ENCODE measurements at places on chromosomes 2 and 18.

DNA sequence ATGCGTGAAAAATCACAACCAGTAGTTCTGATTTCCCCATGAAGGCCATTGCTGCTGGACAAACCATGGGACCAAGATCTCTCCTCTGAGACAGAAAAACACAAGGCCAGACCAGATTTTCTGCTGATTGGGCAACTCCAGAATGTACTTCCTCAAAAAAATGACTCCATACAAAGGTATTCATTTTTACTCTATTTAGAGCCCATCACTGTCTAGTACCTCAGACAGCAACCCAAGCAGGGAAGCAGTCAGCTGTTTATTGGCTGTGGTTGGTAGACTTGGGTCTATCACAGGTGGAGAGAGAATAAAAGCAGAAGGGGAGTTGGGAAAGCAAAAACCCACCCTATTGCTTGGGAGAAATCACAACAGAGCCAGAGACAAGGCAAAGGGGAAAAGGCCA is 219.9 kb downstream of the PIK3C3 start:
- no peak for DNase-seq

- DNase-seq, result no peak
These were observed 224.4 kb upstream of the SMAD2 start for GRCh38 chr18:48154828-48155227.

DNA sequence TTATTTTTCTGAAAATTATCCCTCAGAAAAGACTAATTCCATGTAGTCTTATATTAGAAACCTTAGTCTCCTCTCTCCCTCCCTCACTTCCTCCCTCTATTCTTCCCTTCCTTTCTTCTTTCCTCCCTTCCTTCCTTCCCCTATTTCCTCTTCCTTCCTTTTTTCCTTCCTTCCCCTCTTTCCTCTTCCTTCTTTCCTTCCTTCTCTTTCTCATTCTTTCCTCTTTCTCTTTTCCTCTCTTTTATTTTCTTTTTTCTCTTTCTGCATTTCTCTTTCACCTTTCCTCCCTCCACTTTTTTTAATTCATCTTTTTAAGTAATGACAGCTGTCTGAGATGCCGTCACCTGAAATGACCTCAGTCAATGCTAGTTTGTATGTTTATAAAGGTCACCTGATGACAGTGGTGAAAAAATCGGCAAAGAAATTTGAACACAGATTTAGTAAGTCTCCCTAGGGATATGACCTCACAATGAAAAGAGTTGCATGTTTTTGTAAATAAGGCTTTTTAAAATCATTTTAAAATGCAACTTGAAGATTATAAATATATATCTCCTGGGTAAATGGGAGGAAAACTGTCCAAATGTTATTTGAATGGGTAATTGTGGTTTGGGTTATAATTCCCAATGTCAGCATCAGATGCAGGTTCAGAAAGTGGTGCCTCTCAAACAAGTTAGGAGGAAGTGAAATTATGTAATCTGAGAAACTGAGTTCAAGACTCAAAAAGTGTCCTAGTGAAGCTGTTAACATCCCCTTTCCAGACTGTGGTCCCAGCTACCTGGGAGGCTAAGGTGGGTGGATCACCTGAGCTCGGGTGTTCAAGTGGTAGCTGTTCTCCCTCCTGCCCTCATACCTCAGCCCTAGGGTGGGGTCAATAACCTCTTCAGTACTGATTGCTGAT is 90.3 kb upstream of the ST3GAL5 start:
- DNase-seq, result no peak

GRCh38 chr2:25664183-25664964 is 9.0 kb downstream of the DTNB start:
- no peak for DNase-seq

- no peak for DNase-seq
These were observed 16.0 kb downstream of the CEP192 start for GRCh38 chr18:13007248-13007560.

DNA sequence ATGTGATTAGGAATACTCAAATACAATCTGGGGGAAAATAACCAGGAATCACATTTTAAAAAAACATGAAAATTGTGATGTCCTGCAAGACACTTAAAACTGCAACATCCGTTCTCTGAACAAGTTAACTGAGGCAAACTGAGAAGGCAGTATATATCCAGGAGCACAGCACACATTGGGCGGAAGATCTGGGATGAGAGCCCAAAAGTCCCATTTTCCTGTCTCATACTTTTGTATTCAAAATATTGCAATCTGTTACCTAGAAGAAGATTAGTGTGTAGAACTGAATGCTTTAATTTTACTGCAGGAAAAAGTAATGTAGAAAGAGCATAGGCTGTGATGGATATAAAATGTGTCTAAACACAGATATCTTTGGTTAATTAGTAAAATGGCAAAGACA is 276.8 kb upstream of the FANCL start:
- DNase-seq, result no peak

DNA sequence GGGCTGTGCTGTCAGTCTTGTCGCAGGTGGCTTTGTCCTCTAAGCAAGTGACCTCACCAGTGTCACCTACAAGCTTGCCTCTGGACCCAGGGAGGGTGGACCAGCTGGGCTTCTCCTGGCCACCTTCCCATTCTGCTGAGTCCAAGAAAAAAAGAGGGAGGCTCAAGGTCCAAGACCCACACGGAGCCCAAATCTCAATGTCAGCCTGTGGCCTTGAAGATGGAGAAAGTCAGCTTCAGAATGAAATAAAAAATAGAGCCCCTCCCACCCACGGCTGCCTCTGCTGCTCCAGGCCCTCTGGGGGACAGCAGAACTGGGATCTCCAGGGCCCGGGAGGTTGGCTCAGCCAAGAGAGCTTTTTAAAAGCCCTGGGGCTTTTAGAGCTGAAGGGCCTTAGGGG is 145.9 kb downstream of the TNS1 start:
- no peak for DNase-seq

DNA sequence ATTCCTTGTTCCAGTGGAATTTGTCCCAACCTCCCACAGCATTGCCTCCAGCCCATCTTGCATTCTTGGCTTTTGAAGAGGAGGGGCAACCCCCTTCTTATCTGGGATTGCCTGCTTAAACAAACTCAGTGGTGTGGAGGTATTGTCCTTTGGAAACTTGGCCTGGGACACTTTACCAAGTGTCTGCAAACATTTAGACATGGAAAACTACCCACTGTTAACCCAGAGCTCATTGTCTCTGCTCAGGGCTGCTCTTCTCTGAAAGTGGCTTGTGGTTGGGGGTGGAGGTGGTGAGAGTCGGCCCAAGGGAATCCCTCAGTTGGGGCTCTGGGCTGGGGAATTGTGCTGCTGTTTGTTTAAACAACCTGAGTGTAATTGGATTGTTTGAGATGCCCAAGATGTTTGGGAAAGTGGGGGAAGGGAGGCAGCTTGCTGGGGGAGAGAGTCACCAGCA is 178.3 kb upstream of the GATA6 start:
- DNase-seq, result no peak

DNA sequence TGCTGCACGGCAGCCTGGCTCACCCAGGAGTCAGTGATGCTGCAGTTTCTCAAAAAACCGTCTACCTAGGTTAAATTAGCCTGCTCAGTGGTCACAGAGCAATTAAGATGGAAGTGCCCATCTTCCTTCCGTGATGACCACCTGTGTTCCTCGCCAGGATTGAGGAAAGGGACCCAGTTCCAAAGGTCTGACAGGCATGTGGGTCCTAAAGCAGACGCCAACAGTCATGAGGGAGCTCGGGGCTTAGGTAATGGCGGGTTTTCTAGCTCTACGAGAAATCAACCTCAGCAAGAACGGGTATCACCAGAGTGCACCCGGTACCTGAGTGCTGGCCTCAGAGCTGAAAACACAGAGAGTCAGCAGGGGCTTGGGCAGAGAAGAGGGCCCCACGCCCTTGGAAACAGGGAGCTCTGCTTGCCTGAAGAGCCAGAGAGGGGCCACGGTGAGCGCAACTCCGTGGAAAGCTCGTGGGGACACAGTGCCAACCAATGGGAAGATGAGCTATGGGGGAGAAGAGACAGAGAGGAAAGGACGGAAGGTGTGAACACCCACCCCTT is 34.3 kb upstream of the DNMT3A start:
- no peak for DNase-seq

DNA sequence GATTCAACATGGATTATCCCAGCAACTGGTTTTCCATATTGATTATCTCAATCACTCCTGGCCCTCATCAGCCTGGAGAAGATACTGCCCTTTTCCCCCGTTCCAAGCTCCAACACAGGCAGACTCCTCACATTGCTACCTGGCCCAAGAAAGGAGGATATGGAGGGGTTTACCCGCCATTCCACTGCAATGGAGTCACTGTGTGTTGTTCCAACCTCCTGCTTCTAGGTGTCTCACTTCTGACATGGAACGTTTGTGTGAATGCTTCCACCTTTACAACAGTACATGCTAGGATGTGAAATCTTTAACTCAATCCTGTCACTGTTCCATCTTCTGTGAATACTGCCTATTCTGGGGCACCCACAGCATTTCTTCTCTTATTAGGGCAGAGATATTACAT is 36.7 kb downstream of the RMP24 start:
- no peak for DNase-seq

- DNase-seq, result no peak
These were observed 148.6 kb downstream of the NCK2 start for GRCh38 chr2:105893011-105893995.

- no peak for DNase-seq
These were observed 127.7 kb downstream of the RAPGEF4 start for GRCh38 chr2:172863341-172863740.

DNA sequence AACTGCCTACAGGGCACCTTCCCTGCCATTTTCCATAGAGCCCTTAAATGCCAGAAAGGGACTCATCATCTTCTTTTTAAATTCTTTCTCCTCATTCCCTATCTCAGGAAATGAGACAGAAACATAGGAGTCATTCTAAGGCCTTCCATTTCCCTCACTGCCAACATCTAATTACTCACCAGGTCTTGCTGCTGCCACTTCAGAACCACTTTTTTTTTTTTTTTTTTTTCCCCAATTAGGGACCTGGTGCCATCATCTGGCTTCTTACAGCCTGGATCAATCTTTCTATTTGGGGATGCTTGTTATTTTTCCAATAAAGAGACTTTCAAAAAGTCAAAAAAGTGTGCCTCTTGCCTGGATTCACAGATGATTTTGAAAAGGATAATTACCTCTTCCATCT is 373.4 kb downstream of the LPIN1 start:
- DNase-seq, result no peak

DNA sequence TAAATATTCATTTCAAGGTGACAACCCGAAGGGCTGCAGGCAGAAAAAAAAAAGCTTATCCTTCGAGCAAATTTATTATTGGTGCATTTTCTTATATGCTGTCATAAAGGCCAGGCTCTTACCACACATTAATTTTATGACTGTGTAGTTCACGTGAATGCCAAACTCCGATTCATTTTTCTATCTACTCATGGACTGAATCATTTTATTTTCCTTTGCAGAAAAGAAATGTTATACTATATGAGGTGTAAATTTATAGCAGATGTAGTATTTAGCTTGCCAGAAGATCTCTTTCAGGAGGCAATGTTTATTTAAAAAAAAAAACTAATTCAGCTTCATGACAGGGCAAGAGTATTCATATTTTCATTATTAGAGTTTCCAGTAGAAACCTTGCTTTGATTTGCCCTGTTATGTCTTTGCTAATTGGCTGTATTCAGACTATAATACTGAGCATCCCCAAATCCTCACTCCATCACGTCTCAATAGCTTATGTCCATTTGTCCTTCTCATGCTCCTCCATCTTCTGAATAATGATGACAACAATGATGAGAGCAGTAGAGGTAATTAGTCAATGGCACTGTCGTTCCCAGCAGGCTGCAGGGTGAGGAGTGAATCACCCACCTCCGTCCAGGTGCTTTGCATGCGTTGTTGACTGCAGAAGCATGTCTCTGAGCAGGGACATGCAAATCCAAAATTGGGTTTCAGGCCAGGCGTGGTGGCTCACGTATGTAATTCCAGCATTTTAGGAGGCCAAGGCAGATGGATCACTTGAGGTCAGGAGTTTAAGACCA is 101.1 kb upstream of the RAB12 start:
- no peak for DNase-seq

DNA sequence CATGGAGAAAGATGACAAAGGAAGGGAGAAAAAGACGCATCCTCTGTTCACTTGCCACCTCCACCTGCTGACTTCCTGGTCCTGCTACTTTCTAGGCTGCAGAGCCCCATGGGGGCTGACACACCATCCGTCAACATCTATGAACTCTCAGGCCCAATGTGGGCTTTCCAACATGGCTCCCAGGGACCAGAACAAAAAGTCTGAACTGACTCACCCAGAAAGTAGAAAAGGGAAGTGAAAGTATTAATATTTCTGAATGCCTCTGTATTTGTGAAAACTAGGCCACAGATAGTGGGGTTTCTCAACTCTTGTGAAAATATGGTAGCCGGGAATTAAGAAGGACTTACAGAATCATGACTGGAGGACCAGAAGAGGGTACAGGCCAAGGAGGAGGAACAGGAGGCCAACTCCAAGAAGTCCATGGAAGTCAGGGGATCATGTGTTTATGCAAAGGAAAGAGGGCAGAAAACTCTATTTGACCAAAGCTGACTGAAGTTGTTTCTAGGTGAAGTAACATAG is 123.1 kb upstream of the CAB39 start:
- no peak for DNase-seq

DNA sequence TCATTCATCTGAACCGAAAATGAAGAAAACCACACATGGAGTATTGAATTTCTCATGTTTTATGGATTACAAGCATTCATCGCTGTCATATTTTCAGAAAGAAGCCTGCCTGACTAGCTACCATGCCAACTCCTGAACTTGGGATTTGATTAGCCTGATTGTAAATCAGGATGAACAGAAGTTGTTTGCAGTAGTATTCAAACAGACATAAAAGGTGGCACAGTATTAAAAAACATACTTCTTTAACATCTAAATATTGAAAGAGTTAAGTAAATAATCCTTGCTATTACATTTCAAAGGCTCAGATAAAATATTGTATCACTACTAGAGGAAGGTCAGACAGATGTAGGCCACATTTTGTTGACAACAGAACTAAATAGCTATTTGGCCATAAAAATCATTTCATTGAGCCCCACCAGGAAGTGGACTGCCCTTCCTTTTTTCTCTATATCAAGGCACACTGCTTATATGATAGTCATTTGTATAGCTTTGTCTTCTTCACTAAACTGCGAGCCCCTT is 21.6 kb downstream of the SLC38A11 start:
- DNase-seq, result no peak

- DNase-seq, result no peak
These were observed 70.3 kb upstream of the IL1R2 start for GRCh38 chr2:101921319-101921952.

GRCh38 chr2:109085912-109086742 is 42.9 kb upstream of the SH3RF3 start:
- DNase-seq, result no peak

- DNase-seq, result no peak
These were observed 89.7 kb upstream of the CNTNAP5 start for GRCh38 chr2:123935405-123935804.

DNA sequence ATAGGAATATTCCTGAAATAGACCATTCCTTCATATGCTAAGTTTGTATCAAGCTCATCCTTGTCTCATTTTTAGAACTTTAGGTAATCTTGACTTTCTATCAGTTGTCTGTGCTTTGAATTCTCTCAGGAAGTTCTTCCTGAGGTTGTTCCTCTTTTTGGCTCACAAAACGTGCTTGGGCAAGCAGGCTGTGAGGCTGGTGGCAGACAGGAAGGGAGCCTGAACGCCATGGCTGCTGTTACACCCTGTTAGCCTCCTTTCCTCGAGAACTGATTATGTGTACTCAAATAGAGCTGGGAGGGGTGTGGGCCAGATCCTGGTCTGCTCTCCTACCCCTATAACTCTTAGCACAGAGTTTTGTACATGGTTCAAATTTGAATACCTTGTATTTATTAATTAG is 136.4 kb upstream of the CELF4 start:
- DNase-seq, result no peak

Measured in central memory CD4-positive, alpha-beta T cell (primary cell).